ENCODE measurements at places on chromosomes 4 and X. TPM values are rescaled to one million over a fixed set of nuclear protein-coding genes. Genes with fewer than 3 reads are reported as not detected.

DNA sequence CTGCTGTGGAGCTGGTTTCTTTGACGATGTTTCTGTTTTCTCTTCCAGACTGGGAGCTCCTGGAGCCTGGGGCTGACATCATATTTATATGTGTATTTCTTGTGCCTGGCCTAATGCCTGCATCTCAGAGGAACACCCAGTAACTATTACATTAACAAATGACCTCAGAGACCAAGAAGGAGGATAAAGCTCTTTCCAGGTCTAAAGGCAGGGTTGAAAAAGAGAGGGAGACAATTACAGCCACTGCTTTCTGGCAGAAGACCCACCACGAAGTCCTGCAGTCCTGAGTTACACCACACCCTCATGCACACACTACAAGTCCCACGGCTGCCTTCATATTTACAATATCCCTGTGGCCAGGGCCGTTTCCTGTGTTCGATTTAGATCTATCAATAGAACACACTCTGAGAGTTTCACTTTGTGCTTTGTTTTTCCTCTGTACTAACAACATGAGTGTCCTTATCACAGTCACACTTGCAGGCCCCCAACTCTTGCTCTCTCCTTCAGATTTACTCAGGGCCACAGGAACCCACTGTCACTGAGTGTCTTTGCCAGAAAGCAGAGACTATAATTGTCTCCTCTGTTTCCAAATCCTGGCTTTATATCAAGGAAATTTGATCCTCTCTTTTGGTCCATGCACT is 535.5 kb downstream of the MID1IP1 start:
- H3K27ac ChIP-seq, result no peak overlapping the region
- H3K36me3 ChIP-seq, result no peaks in the 10 kb centered on the region
- H3K27me3 ChIP-seq, result peaks cover 28% of the 10 kb centered on the region

DNA sequence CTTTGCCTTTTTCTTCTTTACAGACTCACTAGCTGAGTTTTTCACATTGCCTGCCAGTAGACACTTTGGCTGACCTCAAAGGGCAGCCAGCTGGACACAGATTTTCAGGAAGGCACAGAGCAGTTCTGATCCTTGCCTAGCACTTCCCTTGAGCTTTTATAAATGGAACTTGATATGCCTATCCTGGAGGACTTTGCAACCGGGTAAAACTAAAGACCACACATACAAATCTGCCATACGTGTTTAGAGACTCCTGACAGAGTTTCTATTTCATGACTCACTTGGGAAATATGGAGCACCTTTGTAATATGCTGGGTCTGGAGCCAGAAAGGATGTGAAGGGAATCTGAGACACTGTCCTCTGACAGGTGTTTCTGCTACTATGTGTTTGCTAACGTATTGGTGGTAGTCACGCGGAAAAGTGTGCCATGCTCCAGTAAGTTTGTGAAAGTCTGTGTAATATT is 56.7 kb upstream of the RASSF6 start:
- H3K27me3 ChIP-seq, result no peaks in the 10 kb centered on the region
- no peaks in the 10 kb centered on the region for H3K4me1 ChIP-seq
- no peak for DNase-seq
- no peak overlapping the region for H3K4me3 ChIP-seq
- no peak overlapping the region for H3K27ac ChIP-seq

DNA sequence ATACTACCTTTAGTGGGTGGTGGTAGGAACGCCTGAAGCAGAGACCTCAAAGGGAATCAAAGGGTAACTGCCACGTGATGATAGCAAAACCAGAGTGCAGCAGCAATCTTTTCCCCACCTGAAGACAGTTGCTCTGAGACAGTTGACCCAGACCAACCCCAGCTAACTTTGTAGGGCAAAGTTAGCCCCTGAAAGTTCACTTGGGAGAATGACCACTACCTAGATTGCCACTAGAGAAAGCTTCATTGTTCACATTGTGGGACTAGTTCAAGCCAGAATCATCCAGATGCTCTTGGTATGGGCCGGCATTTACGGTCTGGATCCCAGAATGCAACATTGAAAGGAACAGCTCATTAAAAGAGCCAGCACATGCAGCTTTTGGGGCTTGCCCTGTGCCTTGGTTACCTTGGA is 4.1 kb downstream of the SEPTIN6 start:
- H3K4me1 ChIP-seq, result peaks cover 47% of the 10 kb centered on the region
- DNase-seq, result no peak
- no peaks in the 10 kb centered on the region for H3K27me3 ChIP-seq
- H3K36me3 ChIP-seq, result no peaks in the 10 kb centered on the region
- peak overlapping the region; percentile 98 for H3K4me3 ChIP-seq

- H3K4me3 ChIP-seq, result no peak overlapping the region
- no peak for DNase-seq
- no peaks in the 10 kb centered on the region for H3K4me1 ChIP-seq
- peaks cover 9% of the 10 kb centered on the region for H3K36me3 ChIP-seq
- H3K27ac ChIP-seq, result no peak overlapping the region
- H3K27me3 ChIP-seq, result peaks cover 18% of the 10 kb centered on the region
Observed at GRCh38 chr4:133143775-133144430, 5.2 kb upstream of the PCDH10 start.

The UGT2B10 gene
- total RNA-seq, result not detected

The IDUA gene
- total RNA-seq, result 15.7 TPM

GRCh38 chr4:144801731-144802130 is 155.8 kb downstream of the HHIP start:
- H3K4me1 ChIP-seq, result no peaks in the 10 kb centered on the region
- H3K27ac ChIP-seq, result no peak overlapping the region
- H3K36me3 ChIP-seq, result no peaks in the 10 kb centered on the region
- no peaks in the 10 kb centered on the region for H3K27me3 ChIP-seq

DNA sequence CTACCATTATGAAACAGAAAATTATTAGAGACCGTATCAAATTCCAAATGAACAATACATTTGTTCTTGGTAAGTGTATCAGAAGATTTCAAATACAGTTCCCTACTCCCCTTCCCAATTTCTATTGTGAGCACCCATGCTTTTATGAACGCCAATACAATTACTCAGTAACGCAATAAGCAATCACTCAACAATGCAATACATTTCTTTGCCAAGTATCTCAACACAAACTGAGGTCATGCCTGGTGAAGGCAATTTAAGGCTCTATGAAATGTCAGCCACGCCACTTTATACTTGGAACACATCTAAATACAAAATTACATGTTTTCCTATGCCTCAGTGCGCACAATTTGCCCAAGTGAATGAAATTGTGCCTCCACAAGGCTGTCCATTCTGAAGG is 712 bp downstream of the PNPLA4 start:
- H3K4me1 ChIP-seq, result peaks cover 9% of the 10 kb centered on the region
- H3K4me3 ChIP-seq, result peak overlapping the region; percentile 56
- DNase-seq, result no peak

DNA sequence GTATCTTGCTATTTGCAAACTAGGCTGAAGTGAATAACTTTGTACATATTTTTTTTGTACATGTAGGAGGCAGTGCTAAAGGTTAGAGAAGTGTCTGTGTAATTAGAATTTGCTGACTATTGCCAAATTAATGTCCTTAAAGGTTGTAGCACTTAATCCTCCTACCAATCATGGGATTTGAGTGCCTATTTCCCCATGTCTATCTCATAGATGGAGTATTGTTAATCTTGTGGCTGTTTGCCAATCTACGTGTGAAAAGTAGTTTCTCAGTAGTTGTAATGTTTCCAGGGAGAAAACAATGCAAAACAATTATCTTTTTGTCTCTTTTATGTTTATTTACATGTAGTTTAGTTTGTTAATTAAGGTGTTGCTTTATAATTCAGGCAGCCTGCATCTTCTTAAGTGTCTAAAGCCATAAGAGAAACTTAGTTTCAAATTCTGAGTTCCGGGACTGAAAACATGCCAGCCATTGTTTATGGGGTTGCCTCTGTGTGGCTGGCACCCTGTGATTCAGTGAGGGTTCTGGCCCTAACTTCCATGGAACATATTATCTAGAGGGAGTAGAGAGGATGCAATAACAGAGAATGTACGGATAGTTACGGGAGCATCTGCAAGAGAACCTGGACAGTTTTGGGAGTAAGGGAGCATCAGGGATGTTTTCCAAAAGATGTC is 142.4 kb downstream of the KLHL8 start:
- no peaks in the 10 kb centered on the region for H3K36me3 ChIP-seq
- H3K27ac ChIP-seq, result no peak overlapping the region
- H3K4me3 ChIP-seq, result no peak overlapping the region
- peaks cover 45% of the 10 kb centered on the region for H3K4me1 ChIP-seq

The RRH gene
- total RNA-seq, result 0.31 TPM

The NMU gene
- total RNA-seq, result not detected

DNA sequence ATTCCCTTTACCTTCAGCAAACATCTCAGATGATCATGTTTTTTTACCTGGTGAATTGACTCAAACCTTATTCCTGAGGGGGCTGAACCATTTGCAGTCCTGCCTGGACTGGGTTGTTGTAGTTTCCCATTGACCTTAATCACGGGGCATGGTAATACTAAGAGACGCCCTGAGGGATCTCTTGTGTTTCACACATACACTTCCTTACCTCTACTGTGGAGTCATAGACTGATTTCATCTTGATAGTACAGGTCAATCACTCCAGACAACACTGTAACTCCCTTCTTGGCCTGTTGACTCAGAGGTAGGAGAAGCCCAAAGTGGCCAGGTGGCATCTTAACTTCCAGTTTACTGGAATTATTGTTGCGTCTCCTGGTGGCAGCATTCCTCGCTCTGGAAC is 1064.0 kb upstream of the PCDH10 start:
- no peaks in the 10 kb centered on the region for H3K4me1 ChIP-seq
- H3K27ac ChIP-seq, result no peak overlapping the region
- peaks cover 12% of the 10 kb centered on the region for H3K36me3 ChIP-seq
- DNase-seq, result no peak
- H3K27me3 ChIP-seq, result no peaks in the 10 kb centered on the region

DNA sequence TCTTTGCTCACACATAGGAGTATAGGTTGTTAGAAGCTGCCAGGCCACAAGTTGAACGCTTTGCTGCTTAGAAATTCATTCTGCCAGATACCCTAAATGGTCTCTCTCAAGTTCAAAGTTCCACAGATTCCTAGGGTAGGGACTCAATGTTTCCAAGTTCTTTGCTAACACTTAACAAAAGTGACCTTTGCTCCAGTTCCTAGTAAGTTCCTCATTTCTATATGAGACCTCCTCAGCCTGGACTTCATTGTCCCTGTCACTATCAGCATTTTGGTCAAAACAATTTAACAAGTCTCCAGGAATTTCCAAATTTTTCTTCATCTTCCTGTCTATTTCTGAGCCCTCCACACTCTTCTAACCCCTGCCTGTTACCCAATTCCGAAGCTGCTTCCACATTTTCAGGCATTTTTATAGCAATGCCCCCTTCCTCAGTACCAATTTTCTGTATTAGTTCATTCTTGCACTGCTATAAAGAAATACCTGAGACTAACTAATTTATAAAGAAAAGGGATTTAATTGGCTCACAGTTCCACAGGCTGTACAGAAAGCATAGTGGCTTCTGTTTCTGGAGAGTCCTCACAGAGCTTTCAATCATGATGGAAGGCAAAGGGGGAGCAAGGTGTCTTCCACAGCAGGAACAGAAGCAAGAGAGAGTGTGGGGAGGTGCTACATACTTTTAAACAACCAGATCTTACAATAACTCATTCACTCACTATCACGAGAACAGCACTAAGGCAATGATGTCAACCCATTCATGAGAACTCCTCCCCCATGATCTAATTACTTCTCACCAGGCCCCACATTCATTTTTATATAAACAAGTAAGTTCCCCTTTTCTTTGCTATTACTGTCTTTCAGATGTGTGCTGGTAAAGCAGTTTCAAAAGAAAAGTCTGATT is 11.5 kb upstream of the TLR1 start:
- H3K4me1 ChIP-seq, result peaks cover 30% of the 10 kb centered on the region
- H3K27me3 ChIP-seq, result no peaks in the 10 kb centered on the region
- no peak overlapping the region for H3K4me3 ChIP-seq
- H3K27ac ChIP-seq, result no peak overlapping the region
- DNase-seq, result no peak

DNA sequence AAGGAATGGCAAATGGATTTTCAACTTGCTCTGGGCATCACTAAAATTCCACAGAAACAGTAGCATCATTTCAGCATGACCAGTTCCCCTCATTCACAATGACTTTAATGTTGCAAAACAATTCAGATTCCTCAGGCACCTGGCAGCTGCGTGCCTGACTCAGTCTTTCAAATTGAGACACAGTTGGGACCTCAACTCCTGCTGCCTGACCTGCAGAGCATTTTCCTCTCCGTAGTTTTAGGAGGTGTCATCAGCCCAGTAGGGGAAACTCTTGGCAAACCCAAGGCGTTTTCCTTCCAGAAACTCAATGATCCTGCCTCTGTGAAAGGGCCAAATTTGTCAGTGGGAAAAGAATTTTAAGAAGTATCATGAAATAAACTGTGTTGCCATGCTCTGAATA is 388.9 kb downstream of the SPRY1 start:
- no peak overlapping the region for H3K4me3 ChIP-seq
- H3K36me3 ChIP-seq, result no peaks in the 10 kb centered on the region
- H3K27ac ChIP-seq, result no peak overlapping the region
- H3K27me3 ChIP-seq, result peaks cover 2% of the 10 kb centered on the region

The FRMD7 gene
- total RNA-seq, result not detected
